ENCODE measurements at places on chromosomes 2 and 18.

- DNase-seq, result no peak
Observed at GRCh38 chr18:543447-544078, 36.6 kb upstream of the CETN1 start.

GRCh38 chr2:65061146-65061909, 5.1 kb downstream of the CEP68 start:
- DNase-seq, result no peak

- no peak for DNase-seq
Observed at GRCh38 chr2:219513787-219514186, 495 bp upstream of the ASIC4 start.

DNA sequence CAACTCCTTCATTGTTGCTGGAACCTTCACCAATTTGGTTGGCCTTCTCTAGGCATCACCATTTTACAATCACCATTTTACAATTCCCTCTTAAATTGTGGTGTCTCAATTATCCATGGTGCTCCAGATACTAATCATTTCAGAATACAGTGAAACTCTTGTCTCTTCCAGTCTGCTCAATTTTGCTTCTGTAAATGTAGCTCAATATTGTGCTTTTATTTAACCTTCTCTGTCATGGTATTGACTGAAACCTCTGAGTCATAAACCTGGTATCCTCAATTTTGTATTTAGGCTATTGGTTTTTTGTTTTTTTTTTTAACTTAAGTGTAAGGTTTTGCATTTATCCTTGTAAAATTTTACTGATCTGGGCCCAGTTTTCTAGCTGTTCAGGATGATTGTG, 16.1 kb downstream of the STRADB start:
- DNase-seq, result no peak

GRCh38 chr2:42510608-42511243, 16.9 kb upstream of the KCNG3 start:
- no peak for DNase-seq

DNA sequence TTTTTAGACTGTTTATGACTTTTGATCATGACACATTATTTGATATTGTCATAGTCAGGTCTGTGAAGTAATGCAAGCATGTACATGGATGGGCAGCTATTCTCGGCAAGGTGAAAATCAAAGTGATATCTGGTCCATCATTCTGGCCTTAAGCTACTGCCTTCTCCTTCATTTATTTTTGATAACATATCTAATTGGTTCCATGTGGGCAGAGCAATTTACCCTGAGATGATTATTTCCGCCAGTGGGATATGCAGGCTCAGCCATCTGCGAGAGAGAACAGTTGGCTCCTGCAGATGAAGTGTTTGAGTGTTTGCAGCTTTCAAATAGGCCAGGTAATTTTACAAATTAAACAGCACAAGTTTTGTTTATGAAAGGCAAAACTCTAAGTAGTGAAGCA, 116.4 kb downstream of the LYPD6 start:
- no peak for DNase-seq

- DNase-seq, result no peak
Observed at GRCh38 chr2:234109321-234109720, 58.8 kb downstream of the SPP2 start.

DNA sequence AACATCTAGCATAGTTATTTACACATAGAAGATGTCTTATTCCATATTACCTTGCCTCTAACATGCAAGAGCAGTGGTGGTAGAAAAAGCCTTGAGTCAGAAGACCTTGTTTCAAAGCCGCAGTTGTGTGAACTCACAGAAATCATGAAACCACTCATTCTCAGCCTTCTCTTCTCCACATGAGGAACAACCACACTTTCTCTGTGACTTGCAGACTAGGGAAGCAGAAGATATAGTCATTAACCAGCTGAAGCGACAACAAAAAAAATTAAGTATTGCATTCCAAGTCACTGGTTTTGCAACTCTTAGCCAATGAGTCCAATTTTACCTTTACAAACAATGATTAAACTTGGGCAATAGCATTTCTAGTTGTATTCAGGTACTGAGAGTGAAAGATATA, 19.0 kb downstream of the TWSG1 start:
- DNase-seq, result no peak

GRCh38 chr2:28424799-28425463, 32.3 kb downstream of the FOSL2 start:
- no peak for DNase-seq

DNA sequence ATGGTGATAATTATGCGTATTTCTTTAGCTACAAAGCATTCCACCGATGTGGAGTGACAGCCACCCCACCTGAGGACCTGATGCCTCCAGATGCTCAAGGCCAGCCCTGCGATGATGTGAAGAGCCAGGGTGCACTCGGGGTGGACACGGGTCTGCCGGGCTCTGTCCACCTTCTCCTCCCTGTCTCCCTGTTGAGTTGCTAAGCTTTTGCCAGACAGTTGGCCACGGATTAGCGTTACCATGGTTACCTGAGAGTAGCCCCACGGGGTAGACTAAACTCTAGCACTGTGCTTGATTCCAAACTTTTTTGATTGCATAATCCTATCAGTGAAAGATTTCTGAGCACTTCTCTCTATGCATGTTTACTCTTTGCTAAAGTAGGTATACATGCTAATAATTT, 86.2 kb downstream of the SMIM21 start:
- DNase-seq, result no peak

DNA sequence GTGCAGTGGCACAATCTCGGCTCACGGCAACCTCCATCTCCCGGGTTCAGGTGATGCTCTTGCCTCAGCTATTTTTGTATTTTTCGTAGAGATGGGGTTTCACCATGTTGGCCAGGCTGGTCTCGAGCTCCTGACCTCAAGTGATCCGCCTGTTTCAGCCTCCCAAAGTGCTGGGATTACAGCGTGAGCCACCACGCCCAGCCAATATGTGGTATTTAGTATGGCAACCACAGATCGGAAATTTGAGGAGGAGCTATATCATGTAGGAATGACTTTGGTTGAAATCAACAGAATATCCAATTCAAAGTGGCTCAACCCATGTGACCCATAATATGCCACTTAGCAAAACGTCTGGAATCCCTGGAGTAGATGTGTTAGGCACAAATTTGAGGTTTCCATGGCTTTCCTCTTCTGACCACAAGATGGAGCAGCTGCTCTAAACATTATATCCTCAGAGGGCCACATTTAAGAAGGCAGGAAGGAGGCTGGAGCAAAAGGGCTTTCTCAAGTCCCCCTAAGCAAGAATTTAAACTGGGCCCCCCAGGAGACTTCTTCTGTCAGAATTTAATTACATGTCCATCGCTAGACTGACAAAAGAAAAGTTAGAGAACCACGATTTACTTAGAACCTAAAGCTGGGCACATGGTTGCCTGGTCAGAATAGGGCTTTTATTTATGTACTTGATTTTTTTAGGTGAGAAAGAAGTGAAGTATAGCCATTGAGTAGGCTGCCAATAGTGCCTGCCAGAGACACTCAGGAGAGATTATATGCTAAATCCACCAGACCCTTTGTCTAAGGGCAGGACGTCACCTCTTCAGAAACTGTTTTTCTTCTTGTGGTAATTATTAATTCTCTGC, 49.6 kb upstream of the ITSN2 start:
- peak; percentile 10 for DNase-seq

- DNase-seq, result no peak
Observed at GRCh38 chr2:98866033-98866432, 70.0 kb downstream of the CRACDL start.

- DNase-seq, result no peak
Observed at GRCh38 chr2:122643725-122644329, 888.4 kb downstream of the TSN start.

DNA sequence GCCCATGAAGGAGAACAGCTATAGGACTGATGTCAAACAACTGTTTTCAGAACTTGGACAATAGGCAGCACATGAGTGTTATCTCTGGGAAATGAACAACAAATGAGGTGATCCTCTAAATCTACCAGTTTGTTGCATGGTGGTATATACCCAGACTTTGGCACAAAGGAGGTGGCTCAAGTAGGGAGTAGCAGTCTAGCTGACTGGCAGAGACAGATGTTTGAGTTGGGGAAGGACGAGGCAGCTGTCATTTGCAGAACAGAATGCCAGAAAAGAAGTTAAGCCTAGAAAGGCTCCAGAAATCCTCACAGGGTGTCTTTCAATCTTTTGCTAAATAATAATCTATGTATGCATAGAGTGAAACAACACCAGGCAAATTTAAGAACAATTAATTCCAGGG, 47.4 kb downstream of the RPE start:
- DNase-seq, result no peak

GRCh38 chr18:58975781-58976180, 111.1 kb downstream of the ZNF532 start:
- no peak for DNase-seq

GRCh38 chr18:46067438-46068007, 4.5 kb downstream of the PSTPIP2 start:
- no peak for DNase-seq

GRCh38 chr2:235810846-235811245, 317.0 kb downstream of the AGAP1 start:
- no peak for DNase-seq

DNA sequence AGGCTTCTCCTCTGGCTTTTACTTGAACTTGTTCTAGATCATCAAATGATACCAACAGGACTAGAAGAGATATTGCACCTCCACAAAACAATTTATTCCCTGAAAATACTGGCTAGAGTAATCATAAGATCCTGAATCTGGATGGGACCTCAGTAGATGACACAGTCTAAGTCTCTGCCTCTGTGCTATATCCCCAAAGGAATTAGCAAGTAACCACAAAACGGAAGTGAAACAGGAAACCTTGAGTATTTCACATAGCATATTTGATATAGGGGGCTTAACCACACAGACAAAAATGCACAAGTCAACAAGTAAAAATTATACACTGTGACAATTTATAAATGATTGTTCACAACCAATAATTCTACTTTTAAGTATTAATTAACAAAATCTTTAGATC, 456.9 kb upstream of the TNP1 start:
- DNase-seq, result no peak

DNA sequence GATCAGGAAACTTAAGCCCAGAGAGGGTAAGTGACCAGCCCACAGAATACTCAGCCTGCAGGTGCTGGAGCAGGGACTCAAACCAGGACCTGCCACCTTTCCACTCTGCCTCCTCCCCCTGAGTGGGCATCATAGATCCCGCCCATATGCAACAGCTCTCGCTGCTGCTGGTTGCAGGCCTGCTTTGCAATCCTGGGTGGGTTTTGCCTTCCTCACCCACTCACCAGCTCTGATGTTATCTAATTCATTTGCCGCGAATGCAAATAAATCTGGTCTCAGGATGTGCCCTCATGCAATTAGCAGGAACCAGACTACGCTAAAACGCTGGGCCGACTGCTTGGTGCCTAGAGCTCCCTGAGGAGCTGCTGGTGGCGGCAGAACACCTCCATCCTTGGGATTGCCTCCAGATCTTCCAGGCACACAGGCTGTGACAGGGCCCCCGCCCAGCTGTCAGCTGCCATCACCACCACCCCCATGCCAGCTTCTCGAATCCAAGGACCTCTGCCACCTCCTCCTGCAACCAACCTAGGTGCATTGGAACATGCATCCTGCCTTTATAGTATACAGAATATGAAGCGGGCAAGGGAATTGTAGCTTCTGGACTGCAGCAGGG, 28.8 kb downstream of the CNGA3 start:
- no peak for DNase-seq

- DNase-seq, result no peak
Observed at GRCh38 chr2:218216336-218216673, 684 bp upstream of the ARPC2 start.

GRCh38 chr2:227022608-227023007, 141.4 kb downstream of the COL4A4 start:
- no peak for DNase-seq

DNA sequence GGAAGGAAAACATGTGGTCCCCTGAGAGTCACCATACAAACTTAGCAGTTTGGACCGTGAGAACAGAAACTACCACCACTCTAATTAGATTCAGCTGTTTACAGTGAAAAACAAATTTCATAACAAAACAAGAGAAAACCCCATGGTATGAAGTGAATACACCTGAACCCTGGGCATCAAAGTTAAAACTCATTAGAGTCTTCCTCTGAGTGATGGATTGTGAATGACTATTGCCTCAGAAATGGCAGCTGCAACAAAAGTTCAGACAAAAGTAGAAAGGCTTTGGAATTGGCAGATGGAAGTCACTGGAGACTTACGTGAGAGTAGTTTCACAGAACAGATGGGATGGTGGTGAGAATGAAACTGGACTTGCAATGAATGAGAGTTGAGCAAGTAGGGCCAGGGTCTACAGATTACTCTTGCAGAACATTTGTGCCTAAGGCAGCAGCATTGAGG, 98.0 kb downstream of the AAK1 start:
- DNase-seq, result no peak

DNA sequence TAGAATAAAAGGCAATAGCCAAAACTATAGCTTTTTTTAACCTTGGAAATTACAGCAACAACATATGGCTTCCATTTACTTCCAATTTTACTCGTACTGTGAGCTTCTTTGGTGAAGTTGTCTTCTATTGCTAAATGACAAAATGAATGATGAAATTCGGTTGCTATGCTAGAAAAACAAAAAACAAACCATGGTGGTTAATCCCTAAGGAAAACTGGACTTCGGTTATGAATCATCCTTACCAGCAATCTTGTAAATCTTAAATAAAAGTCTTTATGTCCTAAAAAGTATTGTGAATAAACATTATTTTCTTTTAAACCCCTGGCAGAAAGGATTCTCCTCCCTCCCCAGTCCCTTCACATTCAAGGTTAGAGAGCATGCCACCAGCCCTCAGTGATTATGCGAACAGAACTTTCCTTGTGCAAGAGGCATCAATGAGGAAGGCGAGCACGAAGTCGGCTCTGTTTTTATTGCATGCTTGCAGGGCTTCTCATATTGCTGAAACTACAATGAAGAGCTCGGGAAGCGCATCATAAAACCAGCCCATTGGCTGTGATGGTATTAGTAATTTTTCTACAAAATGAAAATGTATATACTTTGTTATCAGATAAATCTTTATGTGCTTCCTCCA, 62.9 kb downstream of the ZNF521 start:
- no peak for DNase-seq

DNA sequence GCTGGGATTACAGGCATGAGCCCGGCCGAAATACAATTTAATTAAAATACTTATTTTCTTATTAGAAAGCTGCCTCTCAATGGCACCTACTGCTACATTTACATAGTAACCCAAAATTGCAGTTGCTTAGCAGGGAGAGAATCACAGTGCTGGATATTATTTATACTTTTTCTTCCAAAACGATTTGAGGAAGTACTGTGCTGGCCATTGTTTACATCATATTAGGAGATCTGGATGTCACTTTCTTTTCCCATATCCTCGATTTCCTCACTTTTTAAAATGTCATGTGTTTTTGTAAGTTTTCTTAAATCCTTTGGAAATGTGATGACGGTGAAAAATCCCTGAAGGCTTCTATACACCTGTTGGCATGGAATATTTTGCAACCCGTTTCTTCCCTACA, 3.4 kb upstream of the SP3 start:
- DNase-seq, result no peak

- no peak for DNase-seq
Observed at GRCh38 chr2:153394247-153394646, 84.3 kb downstream of the RPRM start.

All from stimulated activated CD4-positive, alpha-beta T cell treated with anti-CD3 and anti-CD28 coated beads, TNF-alpha, amount 100 ng/mL, for 4 hours (primary cell).